M059J (cell line): ENCODE measurements at places on chromosomes 11 and 22. TPM values are rescaled to one million over a fixed set of nuclear protein-coding genes. Genes with fewer than 3 reads are reported as not detected.

DBX1 gene
- not detected in 2 replicates for total RNA-seq

PAX6 gene
- 30.6 and 36.2 TPM in 2 replicates for total RNA-seq

PRR5L gene
- 72.9 and 81.1 TPM in 2 replicates for total RNA-seq

DNA sequence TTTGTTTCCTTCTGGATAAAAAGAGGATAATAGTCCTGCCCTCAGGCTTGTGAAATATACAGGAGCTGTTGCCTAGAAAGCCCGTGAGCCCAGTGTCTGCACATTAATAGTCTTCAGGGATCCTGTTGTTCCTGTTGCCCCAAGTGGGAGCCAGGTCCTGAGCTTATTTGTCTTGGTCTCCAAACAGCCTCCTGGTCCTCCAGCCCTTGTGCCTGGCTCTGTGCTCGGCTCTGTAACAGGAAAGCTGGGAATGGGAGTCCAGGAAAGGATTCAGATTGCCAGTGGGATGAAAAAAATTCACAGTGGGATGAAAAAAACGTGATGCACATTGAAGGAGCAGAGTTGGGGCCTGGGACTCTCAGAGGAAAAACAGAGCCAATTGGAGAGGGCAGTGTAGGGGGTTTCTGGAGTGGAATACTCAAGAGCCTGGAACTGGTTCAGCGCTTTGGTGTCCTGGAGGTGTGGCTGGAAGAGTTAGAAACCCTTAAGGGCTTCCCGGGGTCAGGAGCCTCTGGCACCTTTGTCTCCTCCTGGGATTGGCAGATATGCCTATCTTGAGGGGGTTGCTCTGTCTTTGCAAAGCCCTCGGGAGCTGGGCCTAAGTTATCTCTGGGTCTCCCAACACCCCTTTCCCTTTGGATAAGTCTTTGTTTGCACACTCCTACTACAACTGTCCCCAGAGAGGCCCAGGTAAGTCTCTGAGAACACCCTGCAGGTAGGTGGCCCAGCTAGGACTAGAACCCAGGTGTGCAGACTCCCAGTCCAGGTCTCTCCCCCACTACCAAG, 2.3 kb upstream of the INPPL1 start:
- DNase-seq, result no peak

DNA sequence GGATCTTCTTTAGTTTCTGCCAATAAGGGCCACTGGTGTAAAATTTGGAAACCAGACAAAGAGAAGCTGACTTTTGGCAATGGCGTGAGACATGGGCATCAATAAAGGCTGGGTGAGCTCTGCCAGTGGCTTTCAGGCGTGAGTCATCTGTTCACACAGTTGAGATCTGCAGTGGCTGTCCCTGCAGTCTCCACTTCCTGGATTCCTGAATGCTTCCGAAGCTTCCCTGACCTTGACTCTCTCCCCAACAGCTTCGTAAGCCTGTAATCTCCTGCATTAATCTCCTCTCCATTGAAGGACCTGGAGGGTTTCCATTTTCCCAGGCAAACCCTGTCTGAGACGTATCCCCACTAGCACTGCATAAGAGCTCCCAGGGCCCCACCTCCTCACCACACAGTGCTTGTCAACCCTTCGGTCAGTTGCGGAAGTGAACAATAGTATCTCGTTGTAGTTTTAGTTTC, 574.7 kb downstream of the TBC1D22A start:
- peak; percentile 98 for DNase-seq

DNA sequence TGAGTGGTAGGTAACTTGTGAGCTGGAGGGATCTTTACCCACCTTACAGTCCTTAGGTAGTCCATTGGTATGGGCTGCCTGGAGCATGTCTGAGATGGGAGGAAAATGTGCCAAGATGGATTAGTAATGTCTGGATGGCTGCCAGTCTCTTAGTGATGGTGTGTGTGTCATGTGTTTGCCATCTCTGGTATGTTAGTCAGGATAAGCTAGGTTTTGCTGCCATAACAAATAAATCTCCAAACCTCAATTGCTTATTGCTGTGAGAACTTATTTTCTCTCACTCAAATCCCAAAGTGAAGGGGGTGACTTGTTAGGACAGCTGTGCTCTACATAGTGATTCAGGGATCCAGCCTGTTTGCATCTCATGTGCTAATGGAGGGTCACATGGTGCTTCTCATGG, 40.9 kb upstream of the MYEOV start:
- DNase-seq, result peak; percentile 64

GRCh38 chr11:134342572-134343340, 11.0 kb downstream of the GLB1L2 start:
- DNase-seq, result no peak

DNA sequence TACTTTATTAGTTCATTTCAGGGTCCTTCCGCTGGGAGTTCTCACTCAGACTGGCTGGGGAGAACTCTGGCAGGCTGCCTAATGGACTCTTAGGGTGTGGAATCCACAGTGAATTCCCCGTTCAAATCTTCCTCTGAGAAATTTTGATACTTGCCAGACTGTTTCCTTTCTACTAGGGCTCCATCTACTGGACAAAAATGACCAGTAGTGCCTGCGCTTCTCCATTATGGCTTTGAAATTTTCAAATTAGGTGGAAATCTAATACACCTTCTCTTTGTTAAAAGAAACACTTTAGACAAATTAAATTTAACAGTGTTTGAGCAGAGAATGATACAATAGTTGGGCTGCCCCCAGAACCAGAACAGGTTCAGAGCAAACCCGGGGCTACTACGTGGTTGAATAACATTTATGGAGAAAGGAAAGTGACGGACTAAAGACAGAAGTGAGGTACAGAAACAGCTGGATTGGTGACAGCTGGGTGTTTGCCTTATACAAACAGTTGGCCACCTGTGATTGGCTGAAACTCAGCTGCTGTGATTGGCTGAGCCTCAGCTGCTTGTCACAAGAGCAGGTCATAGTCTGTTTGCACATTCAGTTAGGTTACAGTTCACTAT, 52.9 kb upstream of the FDX1 start:
- peak; percentile 85 for DNase-seq

- DNase-seq, result no peak
Observed at GRCh38 chr11:93220078-93220477, 22.3 kb upstream of the SLC36A4 start.

DNA sequence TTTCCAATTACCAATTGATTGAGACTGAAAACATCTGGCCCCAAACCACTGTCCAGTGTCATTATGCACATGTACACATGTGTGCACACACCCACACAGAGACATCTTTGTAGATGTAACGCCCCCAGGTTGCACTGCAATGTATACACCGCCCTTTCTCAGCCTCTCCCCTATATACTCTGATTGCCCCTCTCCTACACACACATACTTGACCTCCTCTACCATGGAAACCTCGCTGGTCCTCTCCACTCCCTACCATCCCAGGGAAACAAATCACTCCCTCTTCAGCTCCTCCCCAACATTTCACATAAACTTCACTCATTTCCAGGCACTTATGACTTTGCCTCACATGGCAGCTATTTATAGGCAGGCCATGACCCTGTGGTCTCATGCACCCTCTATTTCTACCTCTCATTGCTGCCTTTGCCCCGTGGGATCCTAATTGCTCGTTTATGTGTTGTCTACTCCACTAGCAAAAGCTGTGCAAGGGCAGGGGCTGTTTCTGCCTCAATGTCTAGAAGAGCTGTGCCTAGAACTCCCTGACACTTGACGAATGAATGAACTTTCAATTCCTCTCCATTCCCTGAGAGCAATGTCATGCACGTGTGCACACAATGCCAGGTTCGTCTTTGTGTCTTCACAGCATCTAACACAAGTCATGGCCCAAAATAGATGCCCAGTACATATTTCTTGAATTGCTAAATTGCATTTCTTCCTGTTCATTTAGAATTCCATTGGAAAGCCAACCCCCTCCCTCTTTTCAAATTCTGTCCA, 10.0 kb upstream of the TMA7B start:
- no peak for DNase-seq
